ENCODE measurements at places on chromosomes 6 and 20.

DNA sequence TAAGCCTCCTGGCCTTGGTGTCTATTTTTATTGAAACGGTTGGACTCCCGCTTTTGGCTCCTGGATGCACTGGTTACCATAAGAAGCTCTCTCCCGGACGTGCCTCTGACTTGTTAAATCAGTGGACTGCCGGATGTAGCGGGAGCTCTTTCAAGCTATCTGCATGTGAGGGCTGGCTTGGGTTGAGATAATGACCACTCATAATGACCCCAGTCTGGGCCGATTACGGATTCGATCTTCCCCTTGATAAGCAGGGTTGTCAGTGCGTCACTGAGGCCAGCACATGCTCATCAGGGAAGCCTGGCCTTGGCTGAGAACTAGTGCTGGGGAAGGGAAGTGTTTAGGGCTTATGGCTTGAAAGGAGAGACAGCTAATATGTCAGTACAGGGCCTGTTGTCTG, 528.1 kb downstream of the CDH26 start:
- no peak for DNase-seq

GRCh38 chr20:55424476-55424875, 580.8 kb downstream of the CBLN4 start:
- no peak for DNase-seq

- DNase-seq, result no peak
Observed at GRCh38 chr20:4961746-4962145, 39.6 kb downstream of the SLC23A2 start.

DNA sequence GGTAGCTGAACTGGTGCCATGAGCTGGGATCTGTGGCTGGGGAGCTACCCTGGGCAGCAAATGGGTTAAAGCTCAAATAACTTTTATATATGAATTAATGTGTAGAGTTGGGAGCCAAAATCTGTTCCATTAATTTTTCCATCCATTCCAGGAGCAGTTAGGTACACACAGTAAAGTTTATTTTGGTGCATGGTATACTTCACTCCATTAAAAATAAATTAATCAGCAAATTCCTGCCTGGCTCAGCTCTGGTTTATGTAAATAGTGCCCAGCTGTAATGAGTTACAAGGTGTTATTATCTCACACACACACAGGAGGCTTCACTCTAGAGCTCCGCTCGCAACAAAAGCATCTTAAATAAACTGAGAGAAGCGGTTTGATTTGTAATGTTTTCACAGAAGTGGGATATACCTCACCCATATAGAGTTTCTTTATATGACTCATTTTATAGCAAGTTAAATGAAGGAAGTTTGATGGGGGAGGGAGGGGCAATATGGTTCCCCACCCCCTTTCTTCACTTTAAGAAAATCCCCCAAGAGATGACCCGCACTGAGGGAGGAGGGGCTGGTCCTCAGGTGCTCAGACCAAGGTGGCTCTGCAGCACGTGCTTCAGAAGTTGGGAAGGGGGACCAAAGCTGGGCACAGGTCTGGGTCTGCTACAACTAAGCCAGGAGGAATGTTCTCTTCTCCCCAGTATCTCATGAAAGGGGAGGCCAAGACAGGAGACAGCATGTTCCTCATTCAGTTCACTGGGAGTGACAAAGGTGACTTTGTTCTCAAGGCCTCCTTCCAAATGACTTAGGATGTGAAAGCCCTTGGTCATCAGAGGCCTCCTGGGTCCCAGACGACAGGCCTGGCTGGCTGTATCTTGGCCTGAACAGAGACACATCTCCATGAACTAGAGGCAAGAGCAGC, 10.5 kb upstream of the FAM83C start:
- DNase-seq, result no peak

DNA sequence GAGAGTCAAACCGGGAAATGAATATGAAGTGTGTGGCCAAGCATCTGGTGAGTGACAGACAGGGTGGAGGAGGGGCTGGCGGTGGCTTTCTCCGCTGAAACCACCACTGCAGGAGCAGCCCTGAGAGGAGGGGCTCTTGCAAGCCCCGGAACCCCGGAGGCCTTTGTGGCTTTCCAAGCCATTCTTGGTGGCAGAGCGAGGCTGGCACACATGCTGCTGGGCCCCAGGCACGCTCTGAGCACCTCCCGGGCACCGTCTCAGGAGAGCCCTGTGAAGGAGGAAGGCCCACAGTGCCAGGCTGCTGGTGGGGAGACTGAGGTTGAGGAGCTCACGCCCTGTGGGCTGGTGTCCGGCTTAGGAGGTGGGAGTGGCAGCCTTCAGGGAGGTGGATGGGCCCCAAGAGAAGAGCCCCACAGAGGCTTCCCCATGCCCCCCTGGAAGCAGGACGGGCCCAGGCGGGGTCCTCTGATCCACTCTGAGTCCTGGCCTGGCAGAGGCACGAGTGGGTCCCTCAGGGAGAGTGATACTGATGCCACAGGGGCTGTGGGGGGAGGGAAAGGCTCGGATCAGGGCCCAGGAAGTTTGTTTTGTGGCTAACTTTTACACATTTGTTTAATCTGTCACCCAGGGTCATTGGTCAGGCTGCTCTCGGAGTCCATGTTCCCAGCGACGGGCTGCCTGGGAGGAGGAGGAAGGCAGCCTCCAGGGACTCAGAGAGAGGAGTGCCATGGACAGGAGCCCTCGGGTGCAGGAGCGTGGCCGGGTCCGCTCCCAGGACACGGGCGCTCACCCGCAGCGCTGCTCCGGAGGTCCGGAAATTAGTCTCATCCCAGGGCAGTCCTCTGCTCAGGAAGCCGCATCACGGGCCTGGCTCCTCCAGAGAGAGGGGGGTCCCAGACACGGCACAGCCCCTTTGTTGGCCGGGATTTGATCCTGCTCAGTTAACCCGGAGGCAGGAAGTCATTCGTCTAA, 170.7 kb downstream of the ERMARD start:
- no peak for DNase-seq

GRCh38 chr6:16056263-16056870, 72.5 kb upstream of the MYLIP start:
- DNase-seq, result no peak

- DNase-seq, result no peak
Observed at GRCh38 chr6:16400248-16400760, 161.9 kb downstream of the GMPR start.

- DNase-seq, result no peak
Observed at GRCh38 chr6:131058236-131058635, 4.8 kb downstream of the EPB41L2 start.

DNA sequence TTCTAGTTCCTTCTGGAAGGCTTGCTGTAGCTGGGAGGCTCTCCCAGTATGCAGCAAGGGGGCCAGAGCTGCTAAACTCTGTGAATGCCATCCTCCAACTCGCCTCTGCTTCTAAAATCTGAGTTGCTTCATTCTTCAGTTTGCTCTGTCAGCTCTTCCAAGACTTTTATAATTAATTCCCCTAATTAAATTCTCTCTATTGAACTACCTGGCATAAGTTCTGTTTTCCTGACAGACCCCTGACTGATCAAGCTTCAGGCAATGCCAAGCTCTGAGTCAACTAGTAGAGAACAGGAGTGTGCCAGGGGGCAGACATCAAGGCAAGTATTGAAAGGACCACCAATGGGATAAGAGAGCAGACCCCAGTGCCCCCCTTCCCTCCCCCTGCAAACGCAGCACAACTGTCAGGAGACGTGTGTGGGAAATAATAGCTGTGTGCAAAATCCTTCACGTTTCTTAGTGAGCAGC, 109.3 kb upstream of the TAB2 start:
- DNase-seq, result no peak

DNA sequence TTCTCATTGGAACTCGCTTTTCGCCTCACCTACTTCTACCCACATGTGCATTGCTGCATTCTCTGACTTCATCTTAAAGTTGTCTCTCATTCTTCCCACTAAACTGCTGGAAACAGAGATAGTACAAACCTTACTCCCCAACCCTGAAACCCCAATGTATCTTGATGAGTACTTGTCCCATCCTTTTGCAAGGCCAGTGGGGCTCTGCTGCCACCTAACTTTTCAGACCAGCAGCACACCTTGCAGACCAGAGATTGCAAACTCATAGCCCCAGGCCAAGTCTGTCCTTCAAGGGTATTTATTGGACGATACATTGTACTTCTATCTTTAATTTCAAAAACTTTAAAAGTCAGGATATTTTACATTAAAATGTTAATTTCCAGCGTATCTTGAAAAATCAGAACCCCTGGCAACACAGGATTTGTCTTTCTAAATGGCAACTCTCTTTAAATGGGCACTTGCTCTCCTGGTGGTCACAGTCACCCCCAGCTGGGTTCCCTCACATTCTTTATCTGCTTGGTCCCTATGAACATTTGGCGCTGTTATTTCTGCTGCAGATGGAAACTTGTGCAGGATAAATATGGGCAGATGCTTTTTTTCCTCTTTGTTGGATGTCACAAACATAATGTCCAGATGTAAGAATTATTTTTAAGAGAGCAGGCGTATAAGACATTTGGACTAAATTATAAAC, 83.9 kb downstream of the SOD2 start:
- DNase-seq, result no peak

DNA sequence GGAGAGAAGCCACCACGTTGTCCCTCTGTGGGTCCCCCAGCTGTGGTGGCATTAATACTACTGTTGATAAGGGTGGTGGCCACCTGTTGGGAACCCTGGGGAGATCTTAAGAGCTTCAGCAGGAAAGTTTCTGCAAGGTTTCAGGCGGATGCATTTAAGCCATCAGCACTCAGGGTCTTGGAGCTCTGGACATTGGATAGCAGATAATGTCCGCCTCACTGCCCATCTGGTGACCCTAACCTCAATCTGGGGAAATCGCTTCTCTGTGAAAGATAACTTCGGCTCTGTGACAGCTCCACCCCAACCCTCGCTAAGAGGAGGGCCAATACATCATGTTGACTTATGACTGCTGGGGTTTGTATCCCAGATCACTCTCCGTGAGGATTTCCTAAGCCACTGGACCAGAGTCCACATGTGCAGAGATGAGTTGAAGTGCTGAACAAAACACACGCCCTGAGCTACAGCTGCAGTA, 92.9 kb downstream of the FOXC1 start:
- no peak for DNase-seq

GRCh38 chr6:16108921-16109658, 19.8 kb upstream of the MYLIP start:
- no peak for DNase-seq

DNA sequence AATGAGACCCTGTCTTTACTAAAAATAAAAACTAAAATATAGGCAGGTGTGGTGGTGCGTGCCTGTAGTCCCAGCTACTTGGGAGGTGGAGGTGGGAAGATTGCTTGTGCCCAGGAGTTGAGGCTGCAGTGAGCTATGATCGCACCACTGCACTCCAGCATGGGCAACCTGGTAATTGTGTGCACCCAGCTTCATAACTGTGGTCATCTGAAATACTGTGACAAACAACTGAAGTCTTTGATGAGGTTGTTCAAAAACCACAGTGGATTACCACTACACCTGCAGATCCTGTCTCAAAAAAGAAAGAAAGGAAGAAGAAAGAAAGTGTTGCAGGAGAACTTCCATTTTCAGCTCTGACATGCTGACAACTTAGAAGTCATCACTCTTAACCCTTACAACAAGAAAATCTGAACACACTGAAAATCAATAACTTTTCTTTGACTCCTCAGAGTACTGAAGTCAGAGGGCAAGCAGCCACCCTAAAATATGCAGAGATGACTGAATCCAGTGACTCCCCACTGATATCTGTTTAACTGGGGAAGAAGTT, 13.8 kb upstream of the ZBP1 start:
- no peak for DNase-seq

DNA sequence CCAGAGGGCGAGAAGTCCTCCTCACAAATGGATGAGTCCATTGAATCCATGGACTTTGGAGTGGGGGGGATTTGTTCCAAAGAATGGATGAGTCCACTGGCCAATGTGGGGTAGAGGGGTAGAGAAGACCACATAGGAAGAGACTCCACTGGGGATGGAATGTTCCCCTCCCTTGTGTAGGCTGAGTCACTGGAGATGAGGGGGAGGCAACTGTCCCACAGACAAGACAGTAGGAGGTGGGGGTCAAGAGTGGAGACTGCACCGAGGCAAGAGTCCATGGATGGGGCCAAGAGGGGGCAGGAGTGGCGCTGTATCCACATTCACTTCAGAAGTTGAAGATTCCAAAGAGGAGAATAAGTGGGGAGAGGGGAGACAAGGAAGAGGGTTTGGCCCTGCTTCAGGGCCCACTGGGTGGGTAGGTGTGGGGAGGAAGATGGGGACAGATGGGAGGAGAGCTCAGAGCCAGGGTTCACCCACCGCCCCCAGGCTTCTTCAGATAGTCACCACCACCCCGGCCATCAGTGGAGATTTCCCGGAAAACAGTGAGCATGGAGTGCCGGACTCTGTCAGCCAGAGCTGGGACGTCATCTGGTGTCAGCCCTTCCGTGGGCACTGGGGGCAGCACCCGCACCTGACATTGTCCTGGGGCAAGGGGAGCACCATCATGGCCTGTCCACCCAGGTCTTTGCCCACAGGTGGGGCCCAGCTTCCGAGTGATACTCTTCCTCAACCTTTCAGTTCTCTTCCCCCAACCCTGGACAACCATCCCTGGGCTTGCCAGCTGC, 4.6 kb downstream of the EGFL8 start:
- no peak for DNase-seq

DNA sequence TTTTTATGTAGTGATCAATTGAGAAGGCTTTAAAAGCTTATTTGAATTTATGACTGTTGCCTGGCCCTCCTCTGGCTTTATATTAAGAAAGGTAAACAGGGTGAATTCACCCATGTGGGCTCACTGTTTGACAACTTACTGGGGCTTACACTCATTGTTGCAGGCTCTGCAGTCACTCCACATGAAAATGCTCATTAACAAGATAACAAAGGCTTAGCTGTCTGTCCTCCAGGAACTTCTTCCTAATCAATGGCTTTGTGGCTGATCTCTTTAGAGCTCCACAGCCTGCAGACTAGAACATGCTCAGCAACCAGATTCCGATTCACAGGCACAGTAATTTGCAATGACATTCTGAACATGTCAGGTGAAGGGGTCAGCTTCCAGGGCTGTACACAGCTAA, 323.2 kb upstream of the MAN1A1 start:
- no peak for DNase-seq

DNA sequence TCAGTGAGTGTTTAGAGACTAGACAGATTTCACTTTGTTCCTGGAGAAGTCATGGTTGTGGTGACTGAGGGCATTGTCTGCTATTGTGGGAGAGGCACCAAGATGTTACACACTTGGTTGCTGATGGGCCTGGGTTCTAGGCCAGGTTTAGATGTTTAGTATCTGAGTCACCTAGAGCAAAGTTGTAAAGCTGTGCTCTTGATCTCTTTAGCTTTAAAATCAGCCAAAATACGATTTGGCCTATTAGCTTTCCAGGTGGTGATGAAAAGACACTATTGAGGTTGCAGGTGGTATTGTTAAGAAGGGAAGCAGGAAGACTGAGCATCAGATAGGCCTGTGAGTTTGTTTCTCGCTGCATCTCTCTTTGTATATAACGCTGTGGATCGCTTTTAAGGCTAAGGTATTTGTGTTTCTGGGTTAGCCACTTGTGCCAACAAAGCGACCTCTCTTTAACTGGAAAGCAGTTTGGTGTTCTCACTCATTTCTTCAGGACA, 48.6 kb downstream of the FOXO3 start:
- no peak for DNase-seq

DNA sequence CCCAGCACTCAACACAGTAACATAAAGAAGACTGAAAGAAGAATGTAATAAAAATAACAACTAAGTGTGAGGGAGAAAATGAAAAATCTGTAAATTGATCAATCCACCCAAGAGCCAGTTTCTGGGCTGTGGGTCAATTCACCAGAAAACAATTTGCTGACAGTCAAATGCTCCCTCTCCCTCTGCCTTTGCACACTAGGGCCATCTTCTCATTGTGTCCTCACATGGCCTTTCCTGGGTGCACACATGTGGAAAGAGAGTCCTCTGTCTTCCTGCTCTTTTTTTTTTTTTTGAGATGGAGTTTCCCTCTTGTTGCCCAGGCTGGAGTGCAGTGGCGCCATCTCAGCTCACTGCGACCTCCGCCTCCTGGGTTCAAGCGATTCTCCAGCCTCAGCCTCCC, 53.9 kb upstream of the PRND start:
- no peak for DNase-seq

Data from stimulated activated CD4-positive, alpha-beta T cell treated with anti-CD3 and anti-CD28 coated beads, TNF-alpha, amount 100 ng/mL, for 4 hours (primary cell).